ENCODE measurements at places on chromosomes 6 and 20. TPM values are rescaled to one million over a fixed set of nuclear protein-coding genes. Genes with fewer than 3 reads are reported as not detected.

Gene DSP
- total RNA-seq: 0.08 TPM

- no peak for DNase-seq
Measured at GRCh38 chr6:169396554-169397163, 143.0 kb upstream of the THBS2 start.

GRCh38 chr20:13819885-13820645 is 35.2 kb downstream of the NDUFAF5 start:
- DNase-seq: no peak

Gene CFAP61
- not detected for total RNA-seq

Gene PREP
- total RNA-seq: 14.8 TPM

- DNase-seq: no peak
Measured at GRCh38 chr6:148915810-148916209, 169.0 kb downstream of the UST start.

Gene AFDN
- total RNA-seq: 118 TPM

- no peak for DNase-seq
Measured at GRCh38 chr6:69888482-69889233, 22.3 kb downstream of the COL19A1 start.

DNA sequence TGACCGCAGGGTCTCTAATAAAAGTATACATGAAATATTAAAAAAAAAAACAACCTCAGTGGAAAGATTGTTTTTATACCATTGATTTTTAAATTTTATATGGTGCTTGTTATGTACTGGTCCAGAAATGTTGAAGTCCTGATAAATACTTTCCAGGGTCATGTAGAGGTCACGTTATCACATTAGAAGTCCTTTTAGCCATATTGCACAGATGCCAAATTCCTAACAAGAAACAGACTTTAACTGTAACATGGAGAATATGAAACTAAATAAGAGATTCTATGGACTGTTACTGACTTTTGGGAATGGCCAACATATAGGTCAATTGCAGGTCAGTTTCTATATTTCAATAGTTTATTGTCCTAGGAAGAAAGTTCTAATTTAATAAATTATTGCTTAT is 89.0 kb downstream of the ADGRB3 start:
- no peak for DNase-seq

DNA sequence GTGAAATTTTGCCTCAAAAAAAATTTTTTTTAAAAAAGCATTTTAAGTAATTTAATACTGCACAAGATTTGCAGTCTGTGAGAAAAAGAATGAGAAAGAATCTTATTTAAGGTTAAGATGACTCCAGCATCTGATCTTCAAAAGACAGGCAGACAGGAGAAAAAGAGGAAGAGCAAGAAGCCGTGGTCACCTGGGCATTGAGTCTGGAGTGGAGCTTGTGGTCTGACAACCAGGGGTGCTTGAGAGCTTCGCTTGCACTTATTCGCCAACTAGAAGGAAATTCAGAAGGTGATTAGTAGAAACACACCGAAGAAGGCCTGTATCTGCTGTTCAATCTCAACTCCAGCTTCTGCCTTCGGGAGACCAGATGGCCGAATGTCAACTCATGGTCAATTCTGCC is 75.9 kb downstream of the MYLK4 start:
- no peak for DNase-seq

DNA sequence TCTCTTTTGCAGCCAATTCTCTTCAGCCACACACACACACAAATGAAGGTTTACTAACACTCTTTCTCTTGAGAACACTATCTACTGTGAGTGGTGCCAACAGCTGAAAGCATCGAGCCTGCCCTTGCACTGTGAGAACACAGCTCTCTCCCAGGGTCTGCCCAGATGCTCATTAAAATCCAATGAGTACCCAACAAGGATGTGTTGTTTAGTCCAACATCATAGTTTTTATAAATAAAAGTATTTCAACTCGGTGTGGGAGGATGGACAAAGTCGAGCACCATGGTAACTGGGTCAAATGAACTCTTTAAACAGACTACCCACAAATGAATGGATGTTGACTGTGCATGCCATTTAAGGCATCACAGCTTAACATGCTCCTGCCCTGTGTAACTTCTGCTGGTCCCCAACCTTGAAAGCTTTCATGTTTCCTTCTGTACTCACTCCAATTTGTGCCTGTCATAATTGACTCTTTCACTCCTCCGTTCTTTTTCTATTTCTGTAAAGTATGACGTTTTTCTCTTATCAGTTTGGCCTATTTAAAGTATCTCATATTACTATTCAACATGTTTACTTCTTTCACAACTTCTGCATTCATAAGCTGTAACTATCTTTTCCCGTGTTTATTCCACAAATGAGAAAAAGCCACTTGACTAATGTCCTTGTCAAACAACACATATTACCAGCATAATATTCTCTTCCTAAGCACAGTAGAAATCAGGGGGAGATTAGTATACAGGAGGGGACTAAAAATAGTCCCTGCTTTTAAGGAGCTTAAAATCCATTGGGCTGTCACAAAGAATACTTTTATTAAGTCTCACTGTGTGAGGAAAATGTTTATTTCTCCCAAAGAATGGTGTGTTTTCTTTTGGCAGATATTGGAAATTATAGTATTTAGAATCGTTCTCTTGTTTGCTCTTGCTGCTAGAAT is 215.4 kb downstream of the RFPL4B start:
- no peak for DNase-seq

GRCh38 chr20:1637226-1637625 is 17.4 kb upstream of the SIRPB1 start:
- no peak for DNase-seq

DNA sequence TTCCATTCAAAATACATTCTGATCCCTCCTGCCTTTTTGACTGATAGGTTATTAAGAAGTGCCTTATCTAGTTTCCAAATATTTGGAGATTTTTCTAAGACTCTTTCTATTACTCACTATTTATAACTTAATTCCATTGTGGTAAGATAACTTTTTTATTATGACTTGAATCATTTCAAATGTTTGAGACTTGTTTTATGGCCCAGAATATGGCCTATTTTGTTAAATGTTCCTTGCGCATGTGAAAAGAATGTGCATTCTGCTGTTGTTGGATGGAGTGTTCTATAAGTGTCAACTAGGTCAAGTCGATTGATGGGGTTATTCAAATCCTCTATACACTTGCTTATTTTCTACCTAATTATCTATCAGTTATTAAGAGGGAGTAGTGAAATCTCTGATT is 13.1 kb upstream of the TCP11 start:
- DNase-seq: no peak

GRCh38 chr6:44457596-44457995 is 70.1 kb downstream of the CDC5L start:
- DNase-seq: no peak

DNA sequence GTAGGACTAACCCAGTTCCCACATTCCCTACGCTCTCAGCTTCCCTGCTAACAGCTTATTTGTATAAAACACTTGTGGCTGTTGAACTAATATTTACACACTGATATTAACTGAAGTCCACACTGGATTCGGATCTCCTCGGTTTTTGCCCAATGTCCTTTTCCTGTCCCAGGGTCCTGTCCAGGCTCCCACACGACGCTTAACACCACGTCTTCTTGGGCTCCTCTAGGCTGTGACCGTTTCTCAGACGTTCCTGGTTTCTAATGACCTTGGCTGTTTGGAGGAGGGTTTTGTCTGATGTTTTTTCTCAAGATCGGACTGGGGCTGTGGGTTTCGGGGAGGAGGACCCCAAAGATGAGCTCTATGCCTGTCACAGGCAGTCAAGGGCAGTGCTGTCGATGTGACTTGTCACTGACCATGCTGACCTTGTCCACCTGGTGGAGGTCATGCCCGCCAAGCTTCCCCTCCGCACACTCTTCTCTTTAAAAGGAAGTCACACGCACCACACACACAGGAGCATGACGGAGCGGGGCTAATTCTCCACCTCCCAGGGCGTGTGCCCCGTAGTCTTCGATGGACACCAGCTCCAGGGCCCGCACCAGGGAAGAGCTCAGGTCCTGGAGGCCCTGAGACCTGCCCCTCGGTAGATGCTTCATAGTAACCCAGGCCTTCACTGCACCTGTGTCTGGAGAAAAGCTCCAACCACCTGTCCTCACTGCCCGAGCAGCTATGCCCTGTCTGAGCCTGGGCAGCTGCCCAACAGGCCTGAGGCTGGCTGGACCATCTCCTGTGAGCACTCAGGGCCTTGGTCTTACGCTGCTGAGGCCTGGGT is 72.0 kb downstream of the TTLL2 start:
- no peak for DNase-seq

DNA sequence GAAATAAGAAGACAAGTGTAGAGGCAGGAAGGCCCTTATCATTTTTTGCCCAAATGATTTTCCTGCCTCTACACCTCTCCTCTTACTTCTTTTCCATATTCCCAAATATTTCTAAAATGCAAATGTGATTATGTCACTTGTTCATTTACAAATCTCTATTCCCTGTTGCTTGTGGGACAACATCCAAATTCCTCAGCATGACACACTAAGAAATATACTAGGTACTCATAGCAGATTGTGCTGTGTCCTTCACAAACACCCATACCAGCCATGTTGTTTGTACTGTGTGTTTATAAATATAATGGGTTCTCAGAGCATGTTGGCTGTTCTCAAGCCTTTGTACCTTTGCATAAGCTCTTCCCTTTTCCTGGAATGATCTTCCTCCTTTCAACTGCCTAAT is 17.7 kb upstream of the FYN start:
- DNase-seq: no peak

GRCh38 chr6:136072691-136073090 is 177.4 kb downstream of the MTFR2 start:
- no peak for DNase-seq

Gene PLA2G7
- not detected for total RNA-seq

DNA sequence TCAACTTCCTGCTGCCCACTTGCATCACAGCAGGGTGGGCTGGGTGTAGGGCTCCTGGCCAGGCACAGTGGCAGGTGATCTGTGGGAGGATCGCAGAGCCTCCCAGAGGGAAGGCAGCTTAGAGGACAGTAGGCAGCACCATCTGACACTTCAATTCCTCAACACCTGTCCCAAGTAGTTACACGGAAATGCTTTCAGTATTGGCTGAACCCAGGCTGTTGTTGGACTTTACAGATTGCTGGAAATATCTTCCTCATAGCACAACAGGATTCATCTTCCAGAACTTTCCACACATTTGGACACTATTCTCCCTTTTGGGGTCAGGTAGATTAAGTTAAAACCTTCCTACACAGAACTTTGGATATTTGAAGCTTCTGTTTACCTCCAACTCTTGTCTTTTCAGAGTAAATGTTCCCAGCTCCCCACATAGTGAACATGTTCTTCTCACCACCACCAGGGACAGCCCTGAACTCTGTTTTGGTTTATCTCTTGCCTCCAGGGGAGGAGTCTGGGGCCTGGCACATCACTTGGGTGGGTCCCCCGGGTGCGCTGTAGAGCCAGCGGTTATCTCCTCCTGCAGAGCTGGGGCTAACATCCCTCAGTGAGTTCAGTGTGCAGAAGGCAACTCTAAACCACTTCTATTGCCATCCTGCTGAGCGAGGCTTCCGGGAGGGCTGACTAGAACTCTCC is 3.5 kb upstream of the SLC22A2 start:
- DNase-seq: no peak

GRCh38 chr6:41449399-41450245 is 96.6 kb upstream of the FOXP4 start:
- no peak for DNase-seq

DNA sequence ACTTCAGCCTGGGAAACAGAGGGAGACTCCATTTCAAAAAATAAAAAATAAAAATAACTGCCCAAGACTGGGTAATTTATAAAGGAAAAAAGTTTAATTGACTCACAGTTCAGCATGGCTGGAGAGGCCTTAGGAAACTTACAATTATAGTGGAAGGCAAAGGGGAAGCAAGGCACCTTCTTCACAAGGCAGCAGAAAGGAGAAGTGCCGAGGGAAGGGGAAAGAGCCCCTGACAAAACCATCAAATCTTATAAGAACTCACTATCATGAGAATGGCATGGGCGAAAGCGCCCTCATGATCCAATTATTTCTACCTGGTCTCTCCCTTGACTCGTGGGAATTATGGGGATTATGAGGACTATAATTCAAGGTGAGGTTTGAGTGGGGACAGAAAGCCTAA is 95.5 kb upstream of the LGSN start:
- DNase-seq: no peak

GRCh38 chr6:111818539-111819226 is 54.6 kb downstream of the FYN start:
- no peak for DNase-seq

DNA sequence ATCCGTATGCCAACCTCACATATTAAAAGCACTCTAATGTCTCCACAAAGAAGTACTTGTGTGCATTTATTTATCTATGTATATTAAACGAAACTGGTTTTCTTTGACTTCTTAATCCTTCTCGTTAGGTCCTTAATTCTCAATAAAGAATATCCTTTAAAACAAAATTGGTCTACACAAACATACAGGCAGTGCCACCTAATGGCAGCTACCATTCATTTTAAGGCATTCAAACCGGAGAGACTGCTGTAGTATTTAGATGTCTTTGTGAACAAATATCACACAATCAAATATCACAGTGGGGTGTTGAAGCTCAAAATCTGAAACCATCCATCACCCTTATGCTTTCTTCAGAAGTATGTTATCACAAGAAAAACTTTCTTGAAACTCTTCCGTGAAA is 96.6 kb upstream of the IRAK1BP1 start:
- DNase-seq: no peak

- DNase-seq: no peak
Measured at GRCh38 chr6:85945459-85946185, 302.9 kb upstream of the SYNCRIP start.

Gene OR2J3
- not detected for total RNA-seq

- no peak for DNase-seq
Measured at GRCh38 chr6:165876588-165876987, 213.5 kb upstream of the PDE10A start.

DNA sequence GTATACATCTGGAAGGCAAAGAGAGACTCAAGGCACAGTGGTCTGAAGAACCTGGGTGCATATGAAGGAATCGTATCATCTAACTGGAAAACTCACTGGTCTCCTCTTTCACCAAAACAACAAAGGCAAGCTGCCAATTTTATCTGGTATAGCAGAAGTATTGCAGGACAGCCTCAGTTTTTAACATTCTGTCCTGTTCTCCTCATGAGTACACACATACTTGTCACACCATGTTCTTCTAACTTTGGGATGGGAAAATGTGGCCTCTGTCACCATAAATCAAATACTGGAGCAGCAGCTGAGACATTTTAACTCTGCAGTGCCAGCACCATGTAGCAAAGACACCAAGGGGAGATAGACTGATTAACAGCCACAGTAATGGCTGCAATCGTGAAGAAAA is 199.1 kb upstream of the CNR1 start:
- DNase-seq: no peak

Gene ANKRD66
- total RNA-seq: not detected

All from SJSA1 (cell line).